GM23248 (cell line): ENCODE measurements at places on chromosomes 12 and 14.

GRCh38 chr12:113854385-113855142 is 111.6 kb downstream of the RBM19 start:
- DNase-seq, result no peak

DNA sequence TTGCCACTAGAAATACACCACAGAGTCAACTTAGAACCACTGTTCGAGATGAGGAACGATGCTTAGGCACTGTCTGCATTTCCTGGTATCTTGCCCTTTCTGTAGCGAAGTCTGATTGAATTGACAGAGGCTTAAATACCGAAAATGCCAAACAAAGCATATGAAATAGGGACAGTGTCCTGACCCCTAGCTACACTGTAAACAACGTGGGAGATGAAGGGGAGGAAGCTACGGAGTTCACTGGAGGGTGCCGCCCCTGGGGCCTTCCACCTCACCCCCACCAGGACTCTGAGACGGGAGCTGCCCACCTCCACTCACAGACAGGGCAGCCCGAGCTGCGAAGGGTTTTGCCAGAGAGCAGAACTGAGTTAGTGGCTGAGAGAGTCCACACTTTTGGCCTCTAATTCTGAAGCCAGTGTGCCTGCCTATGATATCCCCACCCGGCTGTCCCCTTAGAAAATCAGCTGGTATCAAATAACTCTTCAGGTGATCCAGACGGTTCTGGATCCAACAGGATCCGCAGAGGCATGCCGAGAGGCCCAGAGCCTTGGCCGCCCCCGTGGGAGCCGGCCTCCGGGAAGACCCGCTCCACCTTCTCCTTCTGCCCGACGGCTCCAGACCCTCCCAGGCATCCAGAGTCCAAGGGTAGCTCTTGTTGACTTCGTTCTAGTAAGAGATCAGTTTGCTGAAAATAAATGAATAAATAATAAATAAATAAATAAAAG is 230.7 kb upstream of the DIO3 start:
- DNase-seq, result no peak

- DNase-seq, result no peak
These were observed 55.8 kb downstream of the EXOC5 start for GRCh38 chr14:57212919-57213318.

- peak; percentile 14 for DNase-seq
These were observed 72.6 kb upstream of the BICD1 start for GRCh38 chr12:32034045-32034444.

- no peak for DNase-seq
These were observed 133.3 kb upstream of the LMNTD1 start for GRCh38 chr12:25686351-25686750.

GRCh38 chr12:53051881-53052412 is 2.1 kb downstream of the TNS2 start:
- DNase-seq, result no peak

GRCh38 chr12:100114574-100114973 is 28.1 kb downstream of the BLTP3B start:
- DNase-seq, result no peak

GRCh38 chr14:53409969-53410368 is 256.8 kb upstream of the DDHD1 start:
- peak; percentile 68 for DNase-seq

GRCh38 chr12:3273409-3273853 is 196.3 kb downstream of the TSPAN9 start:
- DNase-seq, result peak; percentile 63

GRCh38 chr14:41285186-41285748 is 321.4 kb upstream of the LRFN5 start:
- DNase-seq, result peak; percentile 30

DNA sequence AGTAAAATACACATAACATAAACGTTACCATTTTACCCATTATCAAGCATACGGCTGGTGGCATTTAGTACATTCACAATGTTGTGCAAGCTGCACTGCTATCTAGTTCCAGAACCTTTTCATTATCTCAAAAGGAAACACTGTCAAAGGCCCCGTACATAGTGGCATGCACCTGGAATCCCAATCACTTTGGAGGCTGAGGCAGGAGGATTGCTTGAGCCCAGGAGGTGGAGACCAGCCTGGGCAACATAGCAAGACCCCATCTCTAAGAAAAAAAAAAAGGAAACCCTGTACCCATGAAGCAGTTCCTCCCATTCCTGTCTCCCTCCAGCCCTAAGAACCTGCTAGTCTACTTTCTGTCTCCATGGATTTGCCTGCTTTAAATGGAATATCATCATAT is 7.4 kb upstream of the HVCN1 start:
- no peak for DNase-seq

DNA sequence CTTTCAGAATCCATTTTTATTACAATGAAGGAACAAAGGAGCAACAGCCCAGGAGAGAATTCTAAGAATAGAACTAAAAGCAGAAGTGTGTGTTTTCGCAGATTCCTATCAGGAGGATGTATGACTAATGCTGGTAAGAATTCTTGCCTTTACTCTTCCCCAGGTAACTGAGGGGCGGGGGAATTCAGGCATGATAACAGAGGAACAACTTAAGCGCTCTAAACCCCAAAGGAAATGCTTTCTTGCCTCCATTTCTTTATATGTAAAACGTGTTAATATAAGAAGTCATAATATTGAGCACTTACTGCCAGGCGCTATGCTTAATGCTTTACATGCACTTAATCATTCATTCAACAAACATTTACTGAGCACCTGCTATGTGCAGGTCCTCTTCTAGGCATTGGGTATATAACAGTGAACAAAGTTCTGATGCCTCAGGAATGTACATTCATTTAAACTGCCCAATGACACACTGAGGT is 4.5 kb downstream of the HCAR1 start:
- DNase-seq, result no peak

- no peak for DNase-seq
These were observed 10.7 kb upstream of the M6PR start for GRCh38 chr12:8960176-8960575.

- DNase-seq, result peak; percentile 86
These were observed 644.2 kb downstream of the NOVA1 start for GRCh38 chr14:25953532-25954139.

DNA sequence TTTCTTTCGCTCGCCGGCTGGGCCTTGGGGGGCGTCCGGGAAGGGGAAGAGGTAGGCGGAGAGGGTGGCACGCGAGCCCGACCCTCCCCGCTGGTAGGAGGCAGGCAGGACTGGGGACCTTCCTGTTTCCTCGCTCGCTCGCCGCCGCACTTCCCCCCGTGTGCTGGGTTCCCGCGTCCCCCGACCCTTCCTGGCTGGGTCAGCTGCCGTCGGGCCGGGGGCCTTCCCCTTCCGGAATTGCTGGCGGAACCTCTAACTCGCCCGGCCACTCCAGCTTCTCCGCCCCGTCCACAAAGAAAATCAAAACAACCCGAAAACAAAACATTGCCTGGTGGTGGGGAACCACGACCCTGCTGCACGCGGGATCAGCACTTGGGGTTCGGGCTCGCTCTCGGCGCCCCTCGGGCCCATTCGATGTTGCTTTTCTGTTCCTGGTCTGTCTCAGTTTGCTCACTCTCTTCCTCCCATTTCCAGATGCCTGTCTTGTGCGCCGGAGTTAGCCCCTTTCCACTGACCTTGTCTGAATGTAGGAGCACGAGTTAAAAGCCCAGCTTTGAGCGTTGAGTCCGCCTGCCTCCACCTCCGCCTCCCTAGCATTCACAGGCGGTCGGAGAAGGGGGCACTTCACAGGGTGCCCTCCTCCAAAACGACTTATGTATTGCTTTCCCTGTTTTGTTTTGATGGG is 581 bp downstream of the PAPOLA start:
- DNase-seq, result peak; percentile 68

- peak; percentile 39 for DNase-seq
These were observed 88.1 kb downstream of the TMEM30B start for GRCh38 chr14:61192989-61193388.

DNA sequence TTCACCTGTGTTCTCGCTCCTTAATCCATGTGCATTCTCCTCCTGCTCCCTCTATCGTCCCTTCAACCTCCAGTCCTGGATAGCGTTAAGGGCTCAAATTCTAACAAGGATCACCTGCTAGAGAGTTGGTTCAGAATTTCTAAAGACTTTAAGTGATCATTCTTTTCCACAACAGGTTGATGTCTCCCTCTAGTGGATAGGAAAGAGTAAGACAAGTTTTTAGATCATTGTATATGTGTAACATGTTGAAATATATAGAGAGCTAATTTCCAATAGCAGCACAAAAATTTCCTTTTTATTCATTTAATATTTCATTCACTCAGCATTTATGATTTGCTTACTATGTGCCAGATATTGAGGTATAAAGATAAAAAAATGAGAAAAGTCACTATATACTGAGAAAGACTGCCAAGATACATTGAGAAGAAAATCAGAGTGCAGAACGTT is 9.3 kb upstream of the ESR2 start:
- DNase-seq, result peak; percentile 62

- DNase-seq, result no peak
These were observed 143.1 kb downstream of the TPH2 start for GRCh38 chr12:72081777-72082176.

DNA sequence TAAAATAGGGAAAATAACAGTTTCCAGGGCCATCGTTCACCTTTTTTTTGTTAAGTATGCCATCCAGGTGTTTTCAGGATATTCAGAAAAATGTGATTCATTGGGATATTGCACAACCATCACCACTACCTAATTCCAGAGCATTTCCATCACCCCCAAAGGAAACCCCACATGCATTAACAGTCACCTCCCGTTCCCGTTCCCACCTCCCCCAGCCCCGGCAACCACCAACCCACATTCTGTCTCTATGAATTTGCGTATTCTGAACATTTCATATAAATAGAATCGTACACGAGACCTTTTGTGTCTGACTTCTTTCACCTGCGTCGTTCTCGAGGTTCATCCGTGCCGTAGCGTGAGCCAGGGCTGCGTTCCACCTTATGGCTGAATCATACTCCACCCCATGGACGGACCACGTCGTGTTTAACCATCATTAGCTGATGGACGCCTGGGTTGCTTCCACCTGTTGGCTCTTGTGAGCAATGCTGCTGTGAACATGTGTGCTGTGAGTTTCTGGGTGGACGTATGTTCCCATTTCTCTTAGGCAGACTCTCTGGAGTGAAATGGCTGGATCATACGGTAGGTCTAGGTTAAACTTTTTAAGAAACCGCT is 51.0 kb upstream of the NCOR2 start:
- no peak for DNase-seq

GRCh38 chr14:67746927-67747326 is 45.2 kb downstream of the RDH12 start:
- no peak for DNase-seq

GRCh38 chr12:21656905-21657325 is 727 bp downstream of the LDHB start:
- peak; percentile 75 for DNase-seq

DNA sequence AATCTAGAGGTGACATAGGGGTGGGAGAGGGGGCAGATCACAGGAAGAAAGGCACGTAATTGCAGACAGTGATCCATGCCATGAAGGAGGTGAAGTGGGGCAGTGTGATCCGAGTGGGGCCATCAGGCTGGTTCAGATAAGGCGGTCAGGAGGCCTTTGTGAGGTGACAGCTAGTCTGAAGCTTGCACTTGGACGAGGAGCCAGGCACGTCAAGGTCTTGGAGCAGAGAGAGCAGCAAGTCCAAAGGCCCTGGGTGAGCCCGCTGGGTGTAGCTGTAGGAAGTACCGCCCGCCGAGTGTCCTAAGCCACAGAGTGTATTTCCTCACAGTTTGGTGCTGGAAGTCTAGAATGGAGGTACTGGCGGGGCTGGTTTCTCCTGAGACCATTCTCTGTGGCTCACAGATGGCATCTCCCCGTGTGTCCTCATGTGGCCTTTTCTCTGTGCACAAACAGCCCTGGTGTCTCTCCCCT is 23.6 kb downstream of the RHOF start:
- no peak for DNase-seq

GRCh38 chr14:35274805-35275204 is 17.4 kb upstream of the PSMA6 start:
- DNase-seq, result no peak
